ENCODE measurements at places on chromosomes 5 and 9.

- no peak for DNase-seq
Measured at GRCh38 chr9:77946296-77946695, 85.3 kb downstream of the GNAQ start.

DNA sequence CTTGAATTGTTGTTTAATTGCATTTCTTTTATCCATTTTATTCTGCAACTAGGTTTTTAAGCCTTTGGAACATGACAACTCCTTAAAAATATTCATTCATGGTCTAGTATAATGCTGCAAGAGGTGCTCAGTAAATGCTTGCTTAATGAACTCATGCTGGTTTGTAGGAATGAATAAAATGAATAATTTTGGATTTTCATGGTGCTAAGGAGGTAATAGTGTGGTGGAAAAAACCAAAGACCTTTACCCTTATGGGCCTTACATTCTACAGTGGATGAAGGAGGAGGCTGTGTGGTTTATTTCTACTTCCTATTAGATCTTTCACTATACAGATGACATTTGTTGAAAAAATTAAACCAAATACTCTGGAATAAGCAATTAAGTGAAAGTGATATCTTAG, 43.4 kb downstream of the LRRTM2 start:
- DNase-seq: no peak

DNA sequence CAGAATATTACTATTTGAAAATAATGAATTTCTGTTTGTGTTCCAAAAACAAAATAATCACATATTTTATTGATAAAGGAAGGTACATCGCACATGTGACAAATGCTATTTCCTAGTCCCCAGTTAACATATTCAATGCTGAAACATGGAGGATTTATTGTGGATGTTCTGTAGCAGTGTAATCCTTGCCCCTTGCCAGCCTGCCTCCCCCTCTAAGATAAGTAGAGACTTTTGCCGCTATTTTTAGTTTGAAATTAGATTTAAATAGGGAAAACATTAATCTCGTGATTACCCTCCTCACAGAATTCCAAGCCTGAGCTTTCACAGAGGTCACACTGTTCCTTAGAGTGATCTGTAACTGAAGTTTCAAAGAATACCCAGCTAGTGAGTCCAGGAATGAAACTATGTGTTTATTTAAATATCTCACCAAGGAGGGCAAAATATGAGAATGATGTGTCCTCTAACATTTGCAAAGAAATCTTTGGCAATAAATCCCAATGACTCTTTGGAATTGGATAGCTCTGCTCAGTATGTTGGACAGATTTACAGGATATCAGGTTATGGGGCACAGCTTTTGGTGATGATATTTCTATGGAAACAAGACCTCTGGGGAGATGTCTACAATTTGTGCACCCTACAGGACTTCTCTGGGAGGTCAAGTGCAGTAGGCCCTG, 17.3 kb downstream of the CTXN3 start:
- DNase-seq: no peak

GRCh38 chr5:143741421-143741820, 70.5 kb upstream of the HMHB1 start:
- no peak for DNase-seq

DNA sequence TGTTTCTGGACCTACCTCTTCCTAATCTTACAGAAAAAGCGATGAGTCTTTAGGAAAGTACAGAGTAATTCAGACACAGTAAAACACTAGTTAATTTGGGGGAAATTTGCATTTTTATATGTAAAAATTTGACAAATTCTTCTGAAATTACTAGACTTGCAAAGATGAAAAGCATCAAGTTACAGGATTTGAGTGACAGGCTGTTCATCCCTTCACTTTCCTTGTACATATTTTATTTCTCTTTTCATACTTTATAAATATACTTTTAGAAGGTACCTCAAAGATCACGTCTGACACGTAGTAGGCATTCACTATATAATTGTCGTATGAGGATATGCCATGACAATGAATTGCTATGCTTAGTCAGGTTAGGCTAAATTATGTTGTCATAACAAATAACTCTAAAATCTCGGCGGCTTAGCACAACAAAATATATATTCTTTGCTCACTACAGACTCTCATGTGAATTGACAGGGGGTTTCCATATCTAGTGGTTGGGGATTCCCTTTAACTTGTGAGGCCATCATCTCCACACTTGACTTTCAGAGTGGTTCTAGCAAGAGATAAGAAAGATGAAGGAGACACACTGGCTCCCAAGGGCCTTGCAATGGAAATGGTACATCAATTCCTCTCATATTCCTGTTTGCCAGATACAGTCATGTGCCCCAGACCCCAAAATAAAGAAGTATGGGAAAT, 154.1 kb upstream of the TUT7 start:
- no peak for DNase-seq

DNA sequence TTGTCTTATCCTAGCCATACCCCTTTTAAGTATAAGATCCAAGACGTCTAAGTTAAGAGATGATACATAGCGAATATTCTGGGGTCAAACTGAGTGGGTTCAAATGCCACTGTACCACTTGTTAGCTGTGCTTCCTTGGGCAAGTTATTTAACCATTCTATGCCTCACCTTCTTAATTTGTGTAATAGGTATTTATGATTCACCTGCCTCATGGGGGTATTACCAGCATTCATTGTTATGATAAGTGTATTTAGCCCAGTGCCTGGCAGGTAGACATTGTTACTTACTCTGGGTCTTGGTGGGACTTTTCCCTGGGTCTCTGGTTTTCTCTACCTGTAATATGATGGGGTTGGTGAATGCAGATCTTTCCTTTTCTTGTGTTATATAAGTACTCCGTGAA, 3.8 kb downstream of the LARP1 start:
- no peak for DNase-seq

- DNase-seq: no peak
Measured at GRCh38 chr5:5220901-5221631, 80.9 kb downstream of the ADAMTS16 start.

- no peak for DNase-seq
Measured at GRCh38 chr5:94010814-94011213, 269.4 kb upstream of the POU5F2 start.

- DNase-seq: no peak
Measured at GRCh38 chr5:158614951-158615350, 484.8 kb downstream of the EBF1 start.

- DNase-seq: peak; percentile 57
Measured at GRCh38 chr5:139787568-139788293, 7.9 kb upstream of the PSD2 start.

DNA sequence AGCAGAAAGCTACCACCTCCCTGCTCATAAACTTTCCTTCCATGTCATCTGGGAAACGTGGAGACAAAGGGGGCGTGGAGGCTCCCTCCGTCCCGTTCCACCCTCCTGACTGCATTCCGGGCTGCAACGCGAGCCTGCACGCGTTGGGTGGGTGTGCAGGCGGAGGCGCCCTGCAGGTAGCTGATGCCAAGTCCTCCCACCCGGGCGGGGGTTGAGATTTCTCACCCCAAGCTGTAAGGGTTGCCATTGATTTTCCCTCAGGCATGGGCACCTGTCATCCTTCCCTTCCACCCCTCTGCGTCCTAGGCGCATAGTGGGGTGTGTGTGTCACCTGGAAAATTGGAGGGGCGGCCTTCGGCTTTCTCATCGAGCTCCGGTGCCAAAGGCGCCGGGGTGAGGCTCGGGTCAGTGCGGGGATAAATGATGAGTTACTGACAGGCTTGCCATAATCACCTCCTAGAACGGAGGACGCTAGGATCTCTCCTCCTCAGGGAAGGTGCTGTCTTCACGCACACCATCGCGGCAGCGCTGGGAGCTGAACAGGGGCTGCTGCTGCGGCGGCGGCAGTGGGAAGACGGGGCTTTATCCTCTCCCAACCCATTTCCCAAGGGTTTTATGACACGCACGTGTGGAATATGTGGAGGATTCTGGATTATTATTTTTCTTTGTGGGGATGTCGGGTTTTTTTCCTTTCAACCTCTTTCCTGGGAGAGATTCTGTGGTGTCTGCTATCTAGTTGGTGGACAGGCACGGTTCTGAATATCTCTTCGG, 973 bp downstream of the PLPPR1 start:
- no peak for DNase-seq

GRCh38 chr9:22111954-22112247, 102.8 kb upstream of the CDKN2B start:
- DNase-seq: no peak

DNA sequence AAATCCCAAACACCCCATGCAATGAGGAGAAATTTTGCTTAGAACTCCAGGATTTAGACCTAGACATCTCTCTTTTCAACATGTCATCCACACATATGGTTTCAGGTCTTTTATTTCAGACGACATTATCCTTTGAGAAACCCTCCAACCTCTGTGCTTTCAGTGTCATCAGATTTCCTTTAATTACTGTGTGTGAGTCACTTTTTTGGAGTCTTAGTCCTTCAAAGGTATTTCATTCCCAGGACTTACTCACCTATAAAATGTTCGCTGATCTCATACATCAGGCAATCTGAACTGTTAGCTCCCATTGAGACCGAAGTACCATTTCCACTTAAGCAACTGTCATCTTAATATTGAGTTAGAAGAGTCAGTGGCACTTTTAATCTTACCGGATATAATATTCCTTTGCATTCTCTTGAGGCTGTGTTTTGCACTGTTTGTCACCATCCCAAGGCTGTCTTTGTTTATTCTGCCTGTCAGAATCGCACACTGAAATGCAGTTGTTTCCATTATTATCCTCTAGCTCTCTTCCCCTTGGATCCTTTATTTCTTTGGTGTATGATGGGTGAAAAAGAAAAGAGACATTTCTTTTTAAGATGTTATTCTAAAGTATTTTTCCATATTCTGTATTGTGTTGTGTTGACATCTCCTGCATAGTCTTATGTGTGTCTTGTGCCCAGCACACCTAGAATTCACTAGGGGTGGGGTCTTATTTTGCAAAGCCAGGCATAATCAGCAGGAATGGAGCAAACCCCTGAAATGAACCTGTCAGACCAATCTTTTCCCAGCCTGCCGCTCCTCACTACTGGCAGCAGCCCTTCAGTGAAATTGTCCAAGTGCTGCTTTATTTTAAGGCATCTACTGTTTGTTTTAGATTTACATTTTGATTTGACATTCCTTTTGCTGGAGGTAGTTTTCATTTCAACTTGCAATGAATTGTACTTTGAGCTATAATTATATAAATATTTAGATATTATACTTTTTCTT, 155.4 kb downstream of the PAM start:
- no peak for DNase-seq

DNA sequence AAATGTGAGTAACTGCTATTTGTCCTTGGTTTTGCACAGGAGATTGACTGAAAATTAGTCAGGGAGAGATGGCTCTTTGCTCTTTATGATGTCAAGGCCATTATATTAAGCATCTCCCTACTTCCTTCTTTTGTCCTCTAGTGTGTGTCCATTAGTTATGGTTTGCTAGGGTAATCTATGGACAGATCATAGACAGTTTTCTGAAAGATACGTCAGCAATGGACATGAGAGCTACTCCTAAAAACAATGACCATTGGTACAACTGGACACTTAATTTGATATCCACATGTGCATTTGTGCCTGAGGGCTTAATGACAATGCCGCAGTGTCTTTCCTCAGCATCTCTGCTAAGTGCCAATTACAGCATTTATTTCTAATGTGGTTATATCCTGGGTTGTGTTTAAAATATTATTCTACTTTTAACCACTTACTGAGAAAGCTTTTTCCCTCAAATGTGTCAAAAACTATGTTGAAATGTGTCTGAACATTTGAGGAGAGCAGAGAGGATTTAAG, 218.2 kb upstream of the RFX3 start:
- DNase-seq: no peak

DNA sequence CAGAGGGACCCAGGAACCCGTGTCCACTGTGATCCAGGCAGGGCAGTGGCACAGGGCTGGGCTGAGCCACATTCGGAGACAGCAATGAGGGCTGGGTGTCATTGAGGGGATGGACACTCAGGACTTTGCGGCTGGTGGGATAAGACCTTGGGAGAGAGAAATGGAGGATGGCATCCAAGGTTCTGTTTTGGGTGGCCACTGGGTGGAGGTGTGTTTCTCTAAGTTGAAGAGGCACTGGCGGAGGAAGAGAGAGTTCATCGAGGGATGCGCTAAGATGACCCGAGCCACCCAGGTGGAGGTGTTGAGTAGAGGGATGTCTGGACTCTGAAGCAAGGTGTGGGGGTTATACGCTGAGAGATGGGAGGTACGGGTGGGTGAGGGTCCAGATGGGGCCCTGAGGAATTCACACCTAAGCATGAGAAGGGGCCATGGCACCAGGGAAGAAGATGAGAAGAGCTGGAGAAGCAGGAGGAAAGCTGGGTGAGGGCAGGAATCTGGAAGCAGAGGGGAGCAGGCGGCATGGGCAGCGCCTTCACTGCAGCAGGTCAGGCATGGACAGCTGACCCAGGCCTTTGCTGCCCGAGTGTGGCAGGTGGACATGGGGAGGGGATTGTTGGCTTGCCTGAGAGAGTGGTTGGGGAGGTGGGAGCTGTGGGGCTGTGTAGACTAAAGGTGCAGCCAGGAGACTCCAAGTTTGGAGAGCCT, 2.5 kb upstream of the SLC25A48 start:
- no peak for DNase-seq

DNA sequence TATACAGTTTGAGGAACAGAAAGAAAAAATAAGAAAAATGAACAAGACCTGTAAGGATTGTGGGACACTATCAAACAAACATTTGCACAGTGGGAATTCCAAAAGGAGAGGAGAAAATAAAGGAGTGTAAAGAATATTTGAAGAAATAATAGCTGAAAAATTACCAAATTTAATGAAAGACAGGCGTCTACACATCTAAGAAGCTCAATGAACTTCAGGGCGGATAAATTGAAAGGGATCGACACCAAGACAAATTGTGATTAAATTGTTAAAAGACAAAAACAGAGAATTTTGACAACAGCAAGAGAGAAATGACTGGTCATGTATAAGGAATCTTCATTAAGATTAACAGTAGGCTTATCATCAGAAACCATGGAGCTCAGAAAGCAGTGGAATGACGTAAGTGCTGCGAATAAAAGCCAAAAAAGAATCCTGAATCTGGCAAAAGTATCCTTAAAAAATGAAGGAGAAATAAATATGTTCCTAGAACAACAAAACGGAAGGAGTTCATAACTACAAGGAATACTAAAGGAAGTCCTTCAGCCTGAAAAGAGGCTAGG, 3.5 kb upstream of the SLC38A9 start:
- DNase-seq: no peak

- no peak for DNase-seq
Measured at GRCh38 chr5:9505225-9505624, 40.6 kb downstream of the SEMA5A start.

GRCh38 chr9:81462801-81463200, 226.5 kb downstream of the TLE1 start:
- no peak for DNase-seq

GRCh38 chr5:159155960-159156359, 53.4 kb downstream of the RNF145 start:
- no peak for DNase-seq
